ENCODE measurements at places on chromosomes 4 and X.
A peak's percentile ranks its signal among the peaks of the same experiment; 100 is the strongest.

GRCh38 chr4:1277667-1278665 lies 11.7 kb upstream of the MAEA start:
- DNase-seq = no peak

DNA sequence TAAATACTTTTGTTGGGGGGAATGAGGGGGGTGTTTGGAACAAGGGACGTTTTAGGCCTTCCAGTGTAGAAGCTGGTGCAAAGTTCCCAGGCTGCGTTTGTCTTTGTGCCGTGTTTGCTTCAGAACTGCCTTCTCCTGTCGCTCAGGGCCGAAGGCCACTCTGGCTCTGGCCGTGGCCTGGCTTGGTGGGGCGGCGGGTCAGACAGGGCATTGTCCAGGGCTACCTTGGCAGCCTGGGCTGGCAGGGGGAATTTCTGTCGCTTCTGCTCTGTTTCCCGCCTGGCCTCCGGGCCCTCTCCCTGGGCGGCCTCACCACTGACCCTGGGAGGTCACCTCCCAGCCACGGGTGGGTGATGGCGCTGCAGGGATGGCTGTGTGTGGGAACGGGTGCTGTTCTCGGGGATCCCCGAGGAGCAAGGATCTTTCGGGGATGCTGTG lies 140.0 kb downstream of the COL4A6 start:
- DNase-seq = no peak

GRCh38 chrX:133838761-133839676 lies 146.4 kb downstream of the GPC3 start:
- peak; percentile 47 for DNase-seq

DNA sequence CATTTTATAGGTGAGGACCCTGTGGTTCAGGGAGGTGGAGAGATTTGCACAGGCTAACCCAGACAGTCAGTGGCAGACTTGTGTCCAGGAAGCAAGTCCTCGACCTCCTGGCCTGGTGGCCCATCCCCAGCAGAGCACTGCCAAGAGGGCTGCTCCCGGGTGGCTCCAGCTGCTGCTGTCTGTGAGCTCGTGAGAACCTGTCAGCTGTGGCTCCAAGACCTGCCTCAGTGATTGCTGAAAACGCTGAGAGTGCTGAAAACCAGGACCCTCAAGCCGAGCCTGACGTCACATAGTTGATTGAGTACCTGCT lies 74.2 kb downstream of the RTL9 start:
- no peak for DNase-seq

DNA sequence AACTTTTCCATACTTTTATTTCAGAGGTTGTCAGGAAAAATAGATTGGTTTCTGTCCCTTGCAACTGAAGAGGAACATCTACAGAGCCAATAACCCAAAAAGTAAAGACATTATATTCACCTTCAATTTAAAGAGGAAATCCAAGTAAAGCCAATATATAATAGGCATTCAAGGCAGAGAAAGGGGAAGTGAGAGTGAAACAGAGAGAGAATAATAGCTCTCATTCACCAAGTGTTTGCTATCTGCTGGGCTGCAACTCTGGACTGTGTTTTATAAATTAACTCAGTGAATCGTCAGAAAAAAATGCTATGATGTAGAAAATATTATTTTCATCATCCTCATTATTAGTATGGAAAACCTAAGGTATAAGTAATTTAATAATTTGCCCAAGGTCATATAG lies 448.5 kb downstream of the TRAM1L1 start:
- no peak for DNase-seq
